Cardiac muscle cell (in vitro differentiated cells and primary cell): ENCODE measurements at places on chromosomes 13 and 19. TPM values are rescaled to one million over a fixed set of nuclear protein-coding genes. Genes with fewer than 3 reads are reported as not detected.
A peak's percentile ranks its signal among the peaks of the same experiment; 100 is the strongest.

DNA sequence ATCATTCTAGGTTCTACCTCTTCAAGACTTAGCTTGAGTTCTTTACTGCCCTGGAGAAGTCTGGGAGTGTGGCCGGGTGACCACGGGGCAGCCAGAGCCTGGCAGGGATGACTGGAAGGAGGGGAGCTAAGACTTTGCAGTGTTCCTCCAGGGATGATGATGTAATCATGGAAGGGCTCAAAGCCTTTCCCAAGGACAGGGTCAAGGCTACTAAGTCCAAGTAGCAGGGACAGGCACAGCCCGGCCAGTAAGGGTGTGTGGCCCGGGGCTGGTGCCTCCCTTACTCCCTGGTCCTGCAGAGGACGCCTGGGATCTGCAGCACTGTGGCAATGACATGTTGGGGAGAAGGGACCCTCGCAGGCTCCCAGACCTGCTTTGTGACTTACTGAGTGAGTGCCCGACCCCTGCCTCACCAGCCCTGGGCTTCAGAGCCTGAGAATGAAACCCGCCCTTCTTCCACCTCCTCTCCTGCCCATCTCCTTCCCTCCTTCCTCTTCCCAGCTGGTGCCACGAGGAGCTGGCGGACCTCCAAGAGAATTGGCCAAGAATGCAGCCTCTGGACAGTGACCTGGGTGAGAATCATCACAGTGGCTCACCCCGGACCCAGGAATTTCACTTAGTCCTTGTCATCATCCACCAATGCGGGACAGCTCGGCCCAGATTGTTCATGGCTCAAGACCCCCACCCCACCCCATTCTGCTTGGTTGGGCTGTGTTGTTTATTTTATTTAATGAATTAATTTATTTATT is 15.6 kb upstream of the FBXO17 start:
- DNase-seq = peak; percentile 25

Gene KLHL26
- 8.6 and 9.5 TPM in 2 replicates for total RNA-seq

DNA sequence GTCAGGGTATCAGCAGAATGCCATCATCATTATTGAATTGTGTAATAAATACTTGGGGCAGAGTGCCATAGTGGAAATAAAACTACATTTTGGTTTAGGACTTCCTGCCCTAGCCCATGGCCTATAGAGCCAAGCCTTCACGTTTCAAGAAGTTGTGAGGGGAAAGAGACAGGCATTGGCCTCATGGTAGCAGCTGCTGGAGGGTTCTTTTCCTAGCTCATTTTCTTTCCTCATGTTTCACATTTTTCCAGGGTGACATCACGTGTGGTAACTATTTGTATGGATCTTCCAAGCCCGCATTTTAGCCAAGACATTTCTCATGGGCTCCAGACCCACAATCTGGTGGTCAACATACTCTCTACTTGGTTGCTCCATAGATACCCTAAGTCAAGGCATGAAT is 80.4 kb downstream of the LRCH1 start:
- no peak for DNase-seq

Gene GIPC3
- total RNA-seq = 0.28 and 0.54 TPM in 2 replicates

- DNase-seq = peak; percentile 36
Observed at GRCh38 chr13:40813667-40814454, 24.4 kb downstream of the SLC25A15 start.

DNA sequence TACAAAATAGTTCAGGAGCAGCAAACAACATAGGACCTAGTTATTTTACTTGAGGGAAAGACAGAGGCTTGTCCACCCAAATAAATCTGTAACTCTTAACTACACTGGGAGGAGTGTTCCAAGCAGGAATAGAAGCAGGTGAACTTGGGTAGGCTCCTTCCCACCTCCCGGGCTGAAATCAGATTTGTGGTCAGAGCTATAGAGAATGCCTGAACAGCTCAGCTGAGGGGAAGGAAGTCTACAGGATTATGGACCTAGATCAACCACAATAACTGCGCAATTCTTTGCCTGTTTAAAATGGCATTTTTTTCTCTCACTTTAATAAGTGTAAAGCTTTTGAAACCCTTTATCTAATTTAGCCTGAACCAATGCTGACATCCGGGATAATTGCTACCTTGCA is 73.5 kb upstream of the IRS2 start:
- no peak for DNase-seq

GRCh38 chr19:50324331-50324730 is 4.8 kb downstream of the KCNC3 start:
- DNase-seq = no peak
